D341Med (cell line): ENCODE measurements at places on chromosomes 4 and X.

DNA sequence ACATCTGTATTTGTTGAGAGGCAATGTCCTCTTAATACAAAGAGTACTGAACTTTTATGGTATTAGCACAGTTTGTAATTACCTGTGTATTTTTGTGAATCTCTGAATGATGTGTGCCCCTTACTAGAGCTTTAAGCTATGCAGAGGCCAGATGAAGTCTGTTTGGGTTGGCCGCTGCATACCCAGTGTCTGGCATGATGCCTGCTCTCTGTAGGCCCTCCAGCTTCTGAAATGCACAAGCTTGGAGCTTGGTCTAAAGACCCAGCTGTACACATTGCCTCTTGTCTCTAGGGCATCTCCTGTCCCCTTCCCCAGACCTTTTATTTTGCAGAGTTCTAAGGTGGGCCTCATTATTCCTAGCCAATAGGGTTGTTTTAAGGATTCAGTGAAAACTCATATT is 68.6 kb downstream of the CDS1 start:
- DNase-seq: no peak

- DNase-seq: peak; percentile 66
These were observed 27.7 kb downstream of the CD38 start for GRCh38 chr4:15805583-15806517.

DNA sequence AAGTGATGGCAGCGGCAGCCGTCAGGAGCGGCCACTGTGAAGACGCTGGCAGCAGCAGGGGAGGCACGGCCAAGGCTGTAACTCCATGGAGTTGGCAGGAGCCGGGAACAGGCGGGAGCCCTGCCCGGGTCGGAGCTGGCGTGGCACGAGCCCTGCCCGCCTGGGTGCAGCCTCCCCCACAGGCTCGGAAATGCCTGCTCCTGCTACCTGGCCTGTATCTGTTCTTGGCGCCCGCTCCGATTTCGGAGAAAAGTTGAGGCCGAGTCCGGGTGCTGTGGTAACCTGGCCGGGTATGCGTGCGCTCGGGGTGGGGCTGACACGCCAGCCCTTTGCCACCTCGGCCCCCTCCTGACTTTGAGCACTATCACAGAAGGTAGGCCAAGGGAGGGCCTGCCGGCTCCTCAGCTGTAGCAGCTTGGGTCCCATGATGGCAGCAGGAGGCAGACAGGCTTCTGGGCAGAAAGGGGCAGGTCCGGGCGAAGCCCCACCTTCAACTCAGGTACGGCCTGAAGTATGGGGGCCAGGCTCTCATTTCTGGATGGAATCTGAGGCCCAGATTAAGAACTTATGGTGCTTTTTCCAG is 51.2 kb upstream of the SHISA3 start:
- no peak for DNase-seq

- no peak for DNase-seq
These were observed 22.3 kb upstream of the RNF150 start for GRCh38 chr4:141155586-141155985.

GRCh38 chrX:72271091-72271788 is 5.8 kb downstream of the RPS4X start:
- DNase-seq: no peak

DNA sequence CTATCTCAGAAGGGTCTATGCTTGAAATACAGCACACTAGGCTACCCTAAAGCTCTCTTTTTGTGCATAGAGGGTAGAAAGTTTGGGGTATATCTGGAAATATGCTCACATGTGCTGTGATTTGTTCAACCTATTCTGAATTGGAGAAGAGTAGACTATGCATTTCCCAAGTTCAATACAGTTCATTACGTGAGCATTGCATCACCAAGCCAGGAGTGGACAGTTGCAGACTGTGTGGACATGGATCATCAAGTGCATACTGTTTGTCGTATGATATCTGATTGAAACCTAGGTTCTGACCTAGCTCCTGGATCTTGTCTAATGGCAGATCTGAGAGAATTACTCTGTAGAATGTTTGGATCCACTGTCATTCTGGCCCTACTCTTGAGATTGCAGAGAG is 161.1 kb downstream of the FRAS1 start:
- no peak for DNase-seq

DNA sequence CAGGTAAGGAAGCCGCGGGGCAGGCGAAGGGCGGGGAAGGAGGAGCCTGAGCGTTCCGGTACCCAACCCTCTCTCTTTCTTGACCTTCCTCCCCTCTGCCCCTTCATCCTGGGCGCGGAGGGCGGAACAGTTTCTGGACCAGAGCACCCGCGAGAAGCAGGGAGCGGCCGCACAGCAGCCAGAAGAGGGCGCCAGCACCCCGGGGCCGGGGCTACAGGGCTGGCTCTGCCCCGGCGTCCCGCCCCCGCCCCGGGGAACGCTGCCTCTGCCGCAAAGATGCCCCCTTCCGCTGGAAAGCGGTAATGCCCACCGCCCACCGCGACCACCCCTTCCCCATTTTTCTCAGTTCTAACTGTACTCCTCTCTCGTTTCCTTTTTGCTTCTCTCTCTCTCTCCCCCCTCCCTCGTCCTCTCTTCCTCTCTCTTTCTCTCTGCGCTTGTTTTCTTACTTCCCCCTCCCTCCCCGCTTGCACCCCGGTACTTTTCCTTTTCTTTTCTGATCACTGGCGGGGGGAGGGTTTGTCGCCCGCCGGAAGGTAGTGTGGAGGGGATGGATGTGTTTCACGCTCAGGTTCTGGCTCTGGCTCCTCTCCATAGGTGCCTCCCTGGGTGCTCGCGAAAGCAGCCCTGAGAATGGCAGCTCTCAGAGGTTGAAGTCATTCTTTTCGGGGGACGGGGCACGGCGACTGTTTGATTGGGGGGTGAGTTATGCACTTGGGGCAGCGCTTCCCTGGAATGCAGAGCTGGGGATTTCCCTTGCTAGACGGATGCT is 13.1 kb upstream of the PRDM8 start:
- DNase-seq: peak; percentile 94

- no peak for DNase-seq
These were observed 92.5 kb upstream of the SLC34A2 start for GRCh38 chr4:25563071-25563564.

- no peak for DNase-seq
These were observed 3.4 kb upstream of the USP53 start for GRCh38 chr4:119209077-119209476.

- no peak for DNase-seq
These were observed 389.6 kb upstream of the TRAM1L1 start for GRCh38 chr4:117474987-117475386.

GRCh38 chrX:102892103-102892502 is 45.0 kb upstream of the RAB40AL start:
- no peak for DNase-seq

DNA sequence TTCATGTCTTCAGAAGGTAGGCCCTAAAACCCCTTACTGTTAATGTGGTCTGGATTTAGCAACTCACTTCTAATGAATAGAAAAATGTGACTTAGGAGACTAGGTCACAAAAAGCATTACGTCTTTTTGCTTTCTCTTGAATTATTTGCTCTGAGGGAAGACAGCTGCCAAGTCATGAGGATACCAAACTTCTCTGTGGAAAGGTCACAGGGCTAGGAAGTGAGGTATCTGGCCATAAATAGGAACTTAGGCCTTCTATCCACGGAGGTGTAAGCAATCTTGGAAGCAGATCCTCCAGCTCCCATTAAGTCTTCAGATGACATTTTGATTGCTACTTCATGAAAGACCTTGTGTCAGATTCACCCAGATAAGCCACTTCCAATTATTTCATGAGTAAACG is 120.6 kb downstream of the JADE1 start:
- no peak for DNase-seq

DNA sequence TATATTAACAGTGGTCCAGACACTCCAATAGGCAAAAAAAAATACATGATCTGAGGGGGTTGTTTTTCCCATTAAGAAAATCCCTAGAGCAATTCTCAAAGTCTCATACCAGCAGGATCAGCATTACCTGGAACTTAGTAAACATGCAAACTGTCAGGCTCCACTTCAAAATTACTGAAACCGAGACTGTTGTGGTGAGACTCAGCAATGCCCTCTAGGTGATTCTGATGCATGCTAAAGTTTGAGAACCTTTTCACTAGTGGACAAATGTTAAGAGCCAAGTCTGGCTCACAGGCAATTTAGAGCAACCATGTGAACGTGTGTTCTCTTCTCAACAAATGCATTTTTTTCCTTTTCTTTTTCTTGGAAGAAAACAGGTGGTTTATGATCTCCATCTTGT is 30.2 kb downstream of the NEK1 start:
- DNase-seq: no peak

- no peak for DNase-seq
These were observed 56.2 kb downstream of the METTL14 start for GRCh38 chr4:118741301-118741855.

- DNase-seq: no peak
These were observed 107.7 kb downstream of the ANXA3 start for GRCh38 chr4:78659264-78659663.

GRCh38 chr4:74092957-74093356 is 6.0 kb downstream of the CXCL2 start:
- no peak for DNase-seq

DNA sequence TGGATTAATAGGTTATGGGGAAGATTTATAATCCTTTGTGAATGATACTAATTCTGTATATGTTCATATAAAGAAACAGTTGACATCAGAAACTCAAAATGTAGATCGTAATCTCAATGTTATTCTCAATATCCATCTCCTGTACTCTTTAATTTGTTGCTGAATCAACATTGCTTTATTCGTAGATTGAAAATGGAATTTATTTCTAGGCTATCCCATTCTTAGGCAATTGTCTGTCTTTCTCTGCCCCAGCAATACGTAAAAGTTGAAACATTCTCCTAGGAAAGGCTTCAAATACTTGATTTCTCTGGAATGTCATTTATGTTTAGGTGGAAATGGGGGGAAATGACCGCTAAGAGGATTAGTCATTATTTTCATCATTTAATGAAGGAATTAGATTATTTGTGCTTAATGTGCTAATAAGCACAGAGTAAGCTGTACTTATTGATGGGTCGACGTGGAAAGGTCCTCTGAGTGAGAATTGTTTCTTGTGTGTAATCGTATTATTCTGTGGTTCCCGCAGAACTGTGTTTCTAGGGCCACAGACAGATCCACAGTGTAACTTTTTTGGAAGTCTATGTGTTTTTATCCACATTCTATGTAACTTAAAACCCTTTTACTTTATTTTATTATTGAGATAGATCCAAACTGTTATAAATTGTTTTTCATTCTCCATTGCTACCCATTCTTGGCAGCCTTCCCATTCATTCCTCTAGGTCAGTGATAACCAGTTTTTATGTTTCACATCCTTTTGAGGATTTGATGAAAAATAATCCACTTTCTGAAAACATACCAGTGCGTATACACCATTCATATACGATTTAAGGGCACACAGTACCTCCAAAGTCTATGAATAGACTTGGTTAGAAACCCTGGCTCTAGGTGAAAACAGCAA is 262.9 kb downstream of the ARHGAP10 start:
- no peak for DNase-seq

DNA sequence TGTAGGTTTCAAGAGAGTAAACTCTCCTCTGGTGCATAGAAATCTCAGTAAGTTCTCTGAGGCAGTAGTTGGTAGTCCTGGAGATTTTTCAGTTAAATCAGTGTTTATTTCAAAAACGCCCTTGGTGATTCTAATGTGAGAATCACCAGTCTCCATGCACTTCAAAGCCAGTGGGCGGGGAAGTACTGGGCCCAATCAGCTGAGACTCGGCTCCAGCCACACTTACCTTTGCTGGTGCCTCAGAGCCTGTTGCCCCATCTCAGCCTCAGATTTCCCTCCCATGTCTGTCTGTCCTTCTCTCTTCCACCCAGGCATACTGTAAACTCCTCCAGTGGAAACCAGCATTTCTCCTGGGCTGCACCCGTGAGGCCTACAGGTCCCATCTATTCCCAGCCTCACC is 7.4 kb upstream of the MGST2 start:
- no peak for DNase-seq

GRCh38 chr4:104896660-104897645 is 249.7 kb upstream of the TET2 start:
- no peak for DNase-seq

GRCh38 chr4:6639137-6639680 is 1.3 kb upstream of the MRFAP1 start:
- DNase-seq: no peak

- DNase-seq: no peak
These were observed 49.9 kb upstream of the CPEB2 start for GRCh38 chr4:14952352-14952751.

GRCh38 chr4:159216834-159217233 is 114.0 kb downstream of the RAPGEF2 start:
- DNase-seq: no peak

DNA sequence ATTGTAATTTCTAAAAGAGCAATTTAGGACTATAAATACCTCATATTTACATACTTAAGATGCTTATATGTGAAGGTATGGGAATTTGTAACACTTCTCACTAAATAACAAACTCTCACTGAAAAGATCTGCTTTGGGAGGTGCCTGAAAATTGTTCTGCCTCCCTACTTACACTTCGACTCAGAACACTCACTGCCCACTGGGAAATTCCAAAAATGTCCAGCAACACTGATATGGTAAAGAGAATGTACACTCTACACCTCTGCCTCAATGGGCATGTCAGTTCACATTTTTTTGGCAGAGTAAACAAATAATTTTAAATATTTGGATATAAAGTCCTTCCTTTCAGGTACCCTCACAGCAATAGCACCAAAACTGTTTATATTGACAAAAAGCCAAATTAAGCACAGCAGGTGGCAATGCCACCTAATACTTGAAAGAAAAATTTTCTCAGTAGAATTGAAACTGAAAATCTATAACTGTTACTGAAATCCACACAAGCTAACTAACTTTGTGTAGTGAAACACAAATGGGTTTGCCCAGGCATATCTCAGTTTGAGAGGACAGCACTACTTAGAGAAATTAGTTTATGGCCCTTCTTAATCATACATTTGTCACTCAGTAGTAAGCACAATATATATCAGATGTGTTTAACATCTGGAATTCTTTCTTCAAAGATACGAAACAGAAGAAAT is 67.1 kb downstream of the PRDM5 start:
- DNase-seq: no peak
